ENCODE measurements at places on chromosomes 1 and 21. TPM values are rescaled to one million over a fixed set of nuclear protein-coding genes. Genes with fewer than 3 reads are reported as not detected.

Gene OR2T2
- total RNA-seq, result not detected

DNA sequence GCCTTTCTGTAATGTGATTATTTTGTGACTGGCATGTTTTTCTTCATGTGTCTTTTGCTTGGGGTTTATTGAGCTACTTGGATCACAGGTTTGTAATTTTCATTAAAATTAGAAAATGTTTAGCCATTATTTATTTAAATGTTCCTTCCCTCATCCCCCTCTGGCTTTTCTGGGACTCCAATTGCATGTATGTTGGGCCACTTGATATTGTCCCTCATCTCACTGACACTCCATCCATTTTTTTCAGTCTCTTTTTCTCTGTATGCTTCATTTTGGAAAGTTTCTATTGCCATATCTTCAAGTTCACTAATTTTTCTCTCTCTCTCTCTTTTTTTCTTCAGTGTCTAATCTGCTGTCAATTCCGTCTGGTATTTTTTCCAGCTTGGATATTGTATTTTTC, 390.1 kb downstream of the PRDM2 start:
- H3K4me3 ChIP-seq, result no peak overlapping the region
- no peaks in the 10 kb centered on the region for H3K27me3 ChIP-seq
- DNase-seq, result no peak
- H3K36me3 ChIP-seq, result no peaks in the 10 kb centered on the region

Gene KCNJ9
- not detected for total RNA-seq

GRCh38 chr1:74356493-74356892, 121.3 kb downstream of the TNNI3K start:
- no peak overlapping the region for H3K27ac ChIP-seq
- no peak overlapping the region for H3K4me3 ChIP-seq
- H3K4me1 ChIP-seq, result no peaks in the 10 kb centered on the region

Gene RHCE
- 0.88 TPM for total RNA-seq

- H3K27ac ChIP-seq, result peak overlapping the region; percentile 97
- H3K27me3 ChIP-seq, result no peaks in the 10 kb centered on the region
- peaks cover 18% of the 10 kb centered on the region for H3K4me1 ChIP-seq
- peaks cover 5% of the 10 kb centered on the region for H3K36me3 ChIP-seq
- peak overlapping the region; percentile 86 for H3K4me3 ChIP-seq
These were observed 1.5 kb upstream of the DNAJB4 start for GRCh38 chr1:78003070-78003746.

GRCh38 chr21:45300786-45301520, 13.3 kb upstream of the POFUT2 start:
- H3K27ac ChIP-seq, result peak overlapping the region; percentile 52
- no peaks in the 10 kb centered on the region for H3K36me3 ChIP-seq
- no peaks in the 10 kb centered on the region for H3K27me3 ChIP-seq
- no peak for DNase-seq
- peaks cover 15% of the 10 kb centered on the region for H3K4me1 ChIP-seq

DNA sequence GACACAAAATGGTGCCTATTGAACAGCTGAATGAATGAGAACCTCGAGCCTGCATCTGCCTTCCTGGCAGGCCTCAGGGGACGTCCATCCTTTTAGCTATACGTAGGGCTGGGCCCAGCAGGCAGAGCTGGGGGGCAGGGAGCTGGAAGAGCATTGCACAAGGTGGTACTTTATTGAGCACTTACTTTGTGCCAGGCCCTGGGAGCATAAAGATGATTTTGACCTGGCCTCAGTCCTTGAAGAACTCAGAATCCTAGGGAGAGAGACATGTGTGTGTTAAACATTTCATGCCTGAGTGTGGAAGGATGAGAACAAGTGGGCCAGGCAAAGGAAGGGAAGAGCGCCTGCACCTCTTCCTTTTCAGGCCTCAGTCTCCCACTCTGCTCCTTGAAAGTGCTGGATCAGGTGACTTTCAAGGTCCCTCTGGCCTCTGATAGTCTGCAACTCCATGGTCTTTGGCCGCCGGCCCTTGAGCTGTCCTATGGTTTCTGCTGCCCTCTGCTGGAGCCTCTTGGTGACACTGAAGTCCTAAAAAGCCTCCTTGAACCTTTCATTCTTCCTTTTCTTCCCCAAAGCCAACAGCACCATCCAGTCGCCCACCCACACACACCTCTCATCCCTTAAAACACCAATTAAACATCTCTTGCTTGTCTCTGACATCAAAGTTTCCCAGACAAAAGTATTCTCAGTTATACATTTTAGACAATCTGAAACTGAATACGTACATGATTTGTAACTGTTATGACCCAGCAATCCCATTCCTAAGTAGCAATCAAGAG, 3.5 kb upstream of the PEAR1 start:
- peaks cover 7% of the 10 kb centered on the region for H3K27me3 ChIP-seq
- DNase-seq, result peak; percentile 94
- no peak overlapping the region for H3K4me3 ChIP-seq
- H3K4me1 ChIP-seq, result peaks cover 20% of the 10 kb centered on the region
- H3K36me3 ChIP-seq, result no peaks in the 10 kb centered on the region
- H3K27ac ChIP-seq, result no peak overlapping the region

Gene DHCR24
- total RNA-seq, result 151 TPM

DNA sequence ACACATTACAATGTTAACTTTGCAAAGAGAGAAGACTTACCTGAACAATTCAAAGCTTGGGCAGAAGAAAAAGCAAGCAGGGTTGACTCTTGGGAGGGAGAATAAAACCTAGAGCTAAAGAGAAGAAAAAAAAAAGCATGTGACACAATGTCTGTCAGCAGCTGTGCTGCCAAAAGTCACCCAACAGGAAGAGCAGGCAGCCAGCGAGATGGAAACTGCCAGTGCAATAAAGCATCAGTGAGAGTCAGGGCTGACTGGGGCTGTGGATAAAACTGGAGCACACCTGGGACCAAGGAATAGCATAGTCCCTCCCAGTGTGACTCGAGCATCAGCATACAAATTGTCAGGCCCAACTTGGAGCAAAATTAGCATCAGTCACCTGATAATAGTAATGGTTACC, 65.0 kb upstream of the SLC22A15 start:
- no peak overlapping the region for H3K4me3 ChIP-seq
- no peaks in the 10 kb centered on the region for H3K36me3 ChIP-seq
- H3K27ac ChIP-seq, result no peak overlapping the region
- H3K27me3 ChIP-seq, result no peaks in the 10 kb centered on the region

- no peak overlapping the region for H3K4me3 ChIP-seq
- DNase-seq, result no peak
- no peaks in the 10 kb centered on the region for H3K36me3 ChIP-seq
- no peak overlapping the region for H3K27ac ChIP-seq
These were observed 58.7 kb downstream of the XCL2 start for GRCh38 chr1:168485048-168485447.

- no peak for DNase-seq
- no peaks in the 10 kb centered on the region for H3K27me3 ChIP-seq
- no peak overlapping the region for H3K4me3 ChIP-seq
- peaks cover 10% of the 10 kb centered on the region for H3K36me3 ChIP-seq
- H3K4me1 ChIP-seq, result no peaks in the 10 kb centered on the region
These were observed 103.2 kb downstream of the RGL1 start for GRCh38 chr1:183908079-183908478.

Gene ITLN2
- total RNA-seq, result not detected

Gene UTS2
- 0.29 TPM for total RNA-seq

Gene C1orf185
- not detected for total RNA-seq

DNA sequence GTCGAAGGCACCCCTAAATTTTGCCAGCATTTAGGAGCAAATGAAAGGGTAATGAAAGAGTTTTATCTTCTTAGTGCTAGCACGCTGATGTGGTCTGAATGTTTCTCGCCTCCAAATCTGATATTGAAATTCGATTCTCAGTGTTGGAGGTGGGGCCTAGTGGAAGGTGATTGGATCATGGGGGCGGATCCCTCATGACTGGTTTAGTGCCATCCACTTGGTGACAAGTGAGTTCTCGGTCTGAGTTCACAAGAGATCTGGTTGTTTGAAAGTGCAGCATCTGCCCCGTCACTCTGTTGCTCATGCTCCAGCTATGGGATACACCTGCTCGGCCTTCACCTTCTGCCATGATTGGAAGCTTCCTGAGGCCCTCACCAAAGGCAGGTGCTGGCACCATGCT, 75.1 kb upstream of the ZBTB40 start:
- no peaks in the 10 kb centered on the region for H3K4me1 ChIP-seq
- no peaks in the 10 kb centered on the region for H3K36me3 ChIP-seq
- no peak for DNase-seq

Gene MAP1LC3C
- 0.29 TPM for total RNA-seq

Gene SAMD13
- under 0.01 TPM for total RNA-seq

DNA sequence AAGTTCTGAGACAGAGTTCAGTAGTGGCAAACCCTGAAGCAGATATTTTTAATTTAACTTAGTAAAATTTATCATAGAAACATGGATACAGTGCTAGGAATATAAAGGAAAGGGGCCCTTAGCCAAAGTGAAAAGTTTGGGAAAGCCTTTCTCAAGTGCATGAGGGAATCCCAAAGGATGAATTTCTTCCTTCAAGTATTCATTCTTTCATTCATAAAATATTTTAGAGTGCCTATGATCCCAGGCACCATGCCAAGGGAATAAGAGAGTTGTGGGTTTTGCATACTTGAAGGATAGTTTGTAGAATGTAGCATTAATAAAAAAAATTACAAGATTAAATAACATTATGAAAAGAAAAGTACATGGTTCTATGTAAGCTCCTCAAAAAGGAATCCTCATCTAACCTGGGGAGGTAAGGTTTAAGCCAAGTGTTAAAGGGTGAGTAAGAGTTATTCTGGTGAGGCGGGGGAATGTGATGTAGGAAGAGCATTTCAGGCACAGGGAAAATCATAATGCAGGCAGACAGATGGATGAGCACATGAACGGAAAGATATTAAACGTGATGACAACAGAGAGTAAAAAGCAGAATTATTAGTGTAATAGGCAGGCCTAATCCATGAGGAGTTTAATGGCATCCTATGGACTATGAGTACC, 40.4 kb upstream of the NTNG1 start:
- DNase-seq, result no peak
- no peak overlapping the region for H3K27ac ChIP-seq
- H3K36me3 ChIP-seq, result no peaks in the 10 kb centered on the region
- H3K4me3 ChIP-seq, result no peak overlapping the region
- no peaks in the 10 kb centered on the region for H3K27me3 ChIP-seq

GRCh38 chr1:46199233-46199749, 1.1 kb upstream of the POMGNT1 start:
- H3K36me3 ChIP-seq, result peaks cover 9% of the 10 kb centered on the region
- DNase-seq, result peak; percentile 89
- H3K27ac ChIP-seq, result no peak overlapping the region
- peaks cover 19% of the 10 kb centered on the region for H3K4me1 ChIP-seq

GRCh38 chr1:202806845-202807450, 1.3 kb downstream of the KDM5B start:
- peaks cover 36% of the 10 kb centered on the region for H3K4me1 ChIP-seq
- DNase-seq, result peak; percentile 82
- H3K27me3 ChIP-seq, result no peaks in the 10 kb centered on the region
- H3K4me3 ChIP-seq, result peak overlapping the region; percentile 92
- H3K36me3 ChIP-seq, result no peaks in the 10 kb centered on the region
- H3K27ac ChIP-seq, result peak overlapping the region; percentile 71

- H3K36me3 ChIP-seq, result no peaks in the 10 kb centered on the region
- H3K27ac ChIP-seq, result no peak overlapping the region
- H3K4me3 ChIP-seq, result no peak overlapping the region
- peak; percentile 37 for DNase-seq
- peaks cover 11% of the 10 kb centered on the region for H3K27me3 ChIP-seq
These were observed 16.2 kb downstream of the ATP1A4 start for GRCh38 chr1:160167580-160167979.

Gene CLCA2
- total RNA-seq, result 5.3 TPM

GRCh38 chr1:179825206-179825605, 52.4 kb downstream of the TOR1AIP2 start:
- no peaks in the 10 kb centered on the region for H3K4me1 ChIP-seq
- H3K4me3 ChIP-seq, result no peak overlapping the region
- H3K36me3 ChIP-seq, result no peaks in the 10 kb centered on the region
- peaks cover 2% of the 10 kb centered on the region for H3K27me3 ChIP-seq
- DNase-seq, result no peak

Gene GRIK3
- total RNA-seq, result not detected

- H3K4me1 ChIP-seq, result no peaks in the 10 kb centered on the region
- H3K4me3 ChIP-seq, result no peak overlapping the region
- no peak for DNase-seq
These were observed 36.1 kb upstream of the TTC22 start for GRCh38 chr1:54837002-54837853.

- no peaks in the 10 kb centered on the region for H3K36me3 ChIP-seq
- H3K27me3 ChIP-seq, result no peaks in the 10 kb centered on the region
- no peak overlapping the region for H3K4me3 ChIP-seq
- no peak overlapping the region for H3K27ac ChIP-seq
- H3K4me1 ChIP-seq, result no peaks in the 10 kb centered on the region
- DNase-seq, result no peak
These were observed 112.6 kb downstream of the SLC45A1 start for GRCh38 chr1:8430476-8430875.

DNA sequence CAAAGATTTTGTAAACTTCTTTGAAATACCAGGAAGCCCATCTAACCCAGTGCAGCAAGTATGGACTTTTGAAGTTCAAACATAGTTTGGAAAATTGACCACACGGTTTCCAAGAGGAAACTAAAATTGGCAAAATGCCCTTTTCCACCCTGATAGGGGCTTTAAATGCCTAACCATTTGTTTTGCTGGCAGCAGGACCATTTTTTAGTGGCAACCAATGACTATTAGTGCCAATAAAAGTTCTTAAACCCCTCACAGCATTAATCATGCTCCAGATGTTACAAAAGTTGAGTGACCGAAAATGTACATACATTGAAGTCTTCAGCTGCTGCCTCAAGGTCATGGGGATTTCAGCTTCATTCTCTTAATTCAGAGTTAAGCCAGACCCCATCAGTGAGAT, 46.4 kb upstream of the ENAH start:
- H3K4me3 ChIP-seq, result no peak overlapping the region
- H3K36me3 ChIP-seq, result no peaks in the 10 kb centered on the region
- peak overlapping the region; percentile 99 for H3K27ac ChIP-seq
- peaks cover 34% of the 10 kb centered on the region for H3K4me1 ChIP-seq

DNA sequence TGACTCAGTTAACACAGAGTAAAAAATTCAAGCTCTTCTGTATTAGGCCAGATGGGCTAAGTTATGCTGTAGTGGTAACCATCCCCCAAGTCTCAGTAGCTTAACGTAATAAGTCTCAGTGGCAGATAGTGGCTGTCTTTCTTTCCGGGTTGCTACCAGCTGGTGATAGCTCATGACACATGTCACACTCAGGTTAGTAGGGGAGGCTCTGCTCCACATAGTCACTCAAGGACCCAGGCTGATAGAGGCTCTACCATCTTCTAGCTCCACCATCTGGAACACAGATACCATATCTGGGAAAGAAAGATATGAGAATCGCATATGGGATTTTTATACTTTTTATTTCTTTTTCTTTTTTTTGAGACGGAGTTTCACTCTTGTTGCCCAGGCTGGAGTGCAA, 16.2 kb upstream of the MEF2D start:
- no peak overlapping the region for H3K4me3 ChIP-seq
- no peaks in the 10 kb centered on the region for H3K36me3 ChIP-seq
- no peaks in the 10 kb centered on the region for H3K27me3 ChIP-seq
- no peaks in the 10 kb centered on the region for H3K4me1 ChIP-seq

GRCh38 chr1:88401313-88401712, 282.8 kb upstream of the PKN2 start:
- H3K4me3 ChIP-seq, result no peak overlapping the region
- H3K36me3 ChIP-seq, result no peaks in the 10 kb centered on the region
- H3K4me1 ChIP-seq, result no peaks in the 10 kb centered on the region
- no peak for DNase-seq
- no peaks in the 10 kb centered on the region for H3K27me3 ChIP-seq

Gene NENF
- total RNA-seq, result 33.7 TPM

- DNase-seq, result no peak
- H3K27ac ChIP-seq, result no peak overlapping the region
- no peaks in the 10 kb centered on the region for H3K36me3 ChIP-seq
- peaks cover 13% of the 10 kb centered on the region for H3K27me3 ChIP-seq
- no peak overlapping the region for H3K4me3 ChIP-seq
These were observed 9.2 kb upstream of the TNNI1 start for GRCh38 chr1:201430776-201431175.

All from osteoblast (primary cell).